HepG2 (cell line): ENCODE measurements at places on chromosomes 6 and 20. TPM values are rescaled to one million over a fixed set of nuclear protein-coding genes. Genes with fewer than 3 reads are reported as not detected.

RCAN2 gene
- not detected in 2 replicates for total RNA-seq

SAMD3 gene
- not detected in 2 replicates for total RNA-seq

ABHD16A gene
- total RNA-seq: 16.2 and 43.5 TPM in 2 replicates

ANKRD66 gene
- total RNA-seq: not detected in 2 replicates

ENTPD6 gene
- total RNA-seq: 98.4 and 164 TPM in 2 replicates

FABP7 gene
- total RNA-seq: not detected in 2 replicates

EFCAB8 gene
- total RNA-seq: 0.22 TPM in 1 of 2 replicates, not detected in the other

TOMM6 gene
- 321 and 480 TPM in 2 replicates for total RNA-seq

RIMS1 gene
- not detected in 2 replicates for total RNA-seq

GRM4 gene
- not detected in 2 replicates for total RNA-seq

TGM3 gene
- total RNA-seq: not detected in 2 replicates

HTR1E gene
- not detected in 2 replicates for total RNA-seq

GRCh38 chr6:108250240-108250866 lies 10.5 kb downstream of the SNX3 start:
- no peak for DNase-seq

- no peak for DNase-seq
Observed at GRCh38 chr20:62430866-62431447, 3.6 kb upstream of the RBBP8NL start.

- no peak for DNase-seq
Observed at GRCh38 chr20:21270806-21271205, 32.3 kb upstream of the XRN2 start.

DNA sequence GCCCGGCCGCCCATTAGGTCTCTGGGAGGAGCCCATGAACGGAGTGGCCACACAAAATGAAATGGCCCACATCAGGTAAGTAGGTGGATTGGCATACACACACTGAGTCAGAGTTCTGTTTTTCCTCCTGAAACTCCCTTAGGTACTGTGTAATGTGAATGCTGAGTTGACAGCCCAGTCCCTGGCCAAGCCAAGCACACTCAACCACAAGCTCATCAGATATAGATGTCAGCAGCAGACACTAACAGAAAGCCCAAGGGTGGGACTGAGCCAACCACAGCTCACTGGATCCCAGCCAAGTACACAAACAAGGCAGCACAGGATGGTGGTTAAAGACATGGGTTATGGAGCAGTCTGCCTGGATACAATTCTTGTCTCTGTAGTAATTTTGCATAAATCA lies 403.4 kb downstream of the GJA1 start:
- no peak for DNase-seq

- no peak for DNase-seq
Observed at GRCh38 chr6:82216549-82216948, 31.0 kb downstream of the IBTK start.

- DNase-seq: no peak
Observed at GRCh38 chr6:158654960-158655489, 5.2 kb downstream of the SYTL3 start.

- no peak for DNase-seq
Observed at GRCh38 chr6:40810171-40810570, 223.0 kb upstream of the LRFN2 start.

- DNase-seq: no peak
Observed at GRCh38 chr20:35226126-35226883, at the start of gene MMP24. Gene MMP24 (plus strand): TSS chr20:35226690. CDS start chr20:35226739, 49 bp downstream.

DNA sequence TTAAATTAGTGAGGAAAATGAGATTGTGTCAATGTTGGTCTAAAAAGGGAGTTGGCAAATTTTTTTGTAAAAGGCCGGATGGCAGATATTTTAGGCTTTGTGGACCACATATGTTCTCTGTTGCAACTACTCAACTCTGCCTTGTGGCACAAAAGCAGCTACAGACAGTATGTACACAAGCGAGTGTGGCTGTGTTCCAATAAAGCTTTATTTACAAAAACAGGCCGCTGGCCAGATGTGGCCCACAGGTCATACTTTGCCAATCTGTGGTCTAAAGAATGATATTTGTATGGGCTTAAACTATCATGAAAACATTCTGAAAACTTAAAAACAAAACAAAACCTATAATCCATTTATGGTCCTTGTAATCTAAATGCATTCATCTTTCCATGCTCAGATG lies 228.3 kb downstream of the CLIC5 start:
- DNase-seq: no peak

DNA sequence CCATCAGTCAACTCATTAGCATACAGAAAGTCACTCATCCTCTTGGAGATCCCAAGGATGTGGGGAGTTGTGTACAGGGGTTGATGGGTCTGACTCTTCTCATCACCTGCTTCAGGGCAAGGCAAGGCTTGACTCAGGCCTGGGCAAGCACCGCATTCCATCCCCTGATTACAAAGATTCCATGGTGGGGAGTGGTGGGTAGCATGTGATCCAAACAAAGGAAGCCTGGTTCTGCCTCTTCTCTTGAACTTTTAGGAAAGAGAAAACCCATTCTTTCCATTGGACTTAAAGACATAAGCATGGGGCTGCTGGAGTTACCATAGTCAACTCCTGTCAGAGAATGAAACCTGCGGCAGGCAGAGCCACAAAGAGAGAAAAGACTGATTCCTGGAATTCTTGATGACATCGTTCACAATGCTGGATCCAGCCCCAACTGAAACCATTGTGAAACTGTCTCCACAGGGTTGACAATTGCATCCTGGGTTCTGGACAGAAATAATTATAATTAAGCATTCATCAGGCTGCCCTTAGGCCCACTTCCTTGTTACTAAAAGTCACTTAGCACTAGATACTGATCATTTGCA lies 235.8 kb upstream of the KCNG1 start:
- no peak for DNase-seq

- DNase-seq: no peak
Observed at GRCh38 chr20:48342822-48343513, 484.8 kb downstream of the PREX1 start.

DNA sequence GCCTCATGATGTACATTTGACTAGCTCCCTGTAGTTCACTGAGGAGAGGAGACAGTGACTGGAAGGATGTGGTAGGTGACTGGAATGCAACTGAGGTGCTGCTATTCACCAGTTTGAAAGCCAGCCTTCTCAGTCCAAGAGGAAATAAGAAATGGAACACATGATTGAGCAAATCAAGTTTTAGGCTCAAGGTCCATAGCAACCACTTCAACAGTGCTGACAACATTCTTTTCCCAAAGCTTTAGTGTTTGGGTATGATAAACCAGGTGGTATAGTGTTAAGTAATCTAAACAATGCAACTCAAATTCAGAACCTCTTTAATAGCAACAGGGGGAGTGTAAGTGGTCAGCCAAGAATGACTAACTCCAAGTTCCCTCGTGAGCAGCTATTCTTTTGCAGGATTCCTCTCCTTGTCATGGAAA lies 9.2 kb downstream of the ZHX3 start:
- DNase-seq: peak; percentile 69

- DNase-seq: no peak
Observed at GRCh38 chr6:150684161-150684560, 84.5 kb downstream of the PLEKHG1 start.

DNA sequence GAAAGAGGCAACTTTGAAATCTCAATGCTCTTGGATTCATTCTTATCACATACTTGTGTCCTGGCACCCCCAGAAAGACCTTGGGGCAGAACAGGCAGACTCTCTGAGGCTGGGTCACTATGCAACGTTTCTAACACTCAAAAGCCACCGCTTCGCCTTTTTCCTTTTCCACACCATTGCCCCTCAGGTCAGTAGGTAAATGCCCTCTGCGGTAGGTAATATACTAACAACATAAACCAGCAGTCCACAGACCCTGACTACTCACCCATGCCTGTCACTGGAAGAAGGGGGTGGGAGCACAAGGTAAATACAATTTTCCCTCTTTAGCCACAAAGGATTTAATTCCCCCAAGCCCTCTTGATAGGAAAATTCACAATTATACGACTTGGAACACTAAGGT lies 6.5 kb upstream of the SPTLC3 start:
- no peak for DNase-seq
